NCI-H2171 treated with DMSO at 0.1 percent for 48 hours (cell line): ENCODE measurements at places on chromosomes 11 and 22.
A peak's percentile ranks its signal among the peaks of the same experiment; 100 is the strongest.

DNA sequence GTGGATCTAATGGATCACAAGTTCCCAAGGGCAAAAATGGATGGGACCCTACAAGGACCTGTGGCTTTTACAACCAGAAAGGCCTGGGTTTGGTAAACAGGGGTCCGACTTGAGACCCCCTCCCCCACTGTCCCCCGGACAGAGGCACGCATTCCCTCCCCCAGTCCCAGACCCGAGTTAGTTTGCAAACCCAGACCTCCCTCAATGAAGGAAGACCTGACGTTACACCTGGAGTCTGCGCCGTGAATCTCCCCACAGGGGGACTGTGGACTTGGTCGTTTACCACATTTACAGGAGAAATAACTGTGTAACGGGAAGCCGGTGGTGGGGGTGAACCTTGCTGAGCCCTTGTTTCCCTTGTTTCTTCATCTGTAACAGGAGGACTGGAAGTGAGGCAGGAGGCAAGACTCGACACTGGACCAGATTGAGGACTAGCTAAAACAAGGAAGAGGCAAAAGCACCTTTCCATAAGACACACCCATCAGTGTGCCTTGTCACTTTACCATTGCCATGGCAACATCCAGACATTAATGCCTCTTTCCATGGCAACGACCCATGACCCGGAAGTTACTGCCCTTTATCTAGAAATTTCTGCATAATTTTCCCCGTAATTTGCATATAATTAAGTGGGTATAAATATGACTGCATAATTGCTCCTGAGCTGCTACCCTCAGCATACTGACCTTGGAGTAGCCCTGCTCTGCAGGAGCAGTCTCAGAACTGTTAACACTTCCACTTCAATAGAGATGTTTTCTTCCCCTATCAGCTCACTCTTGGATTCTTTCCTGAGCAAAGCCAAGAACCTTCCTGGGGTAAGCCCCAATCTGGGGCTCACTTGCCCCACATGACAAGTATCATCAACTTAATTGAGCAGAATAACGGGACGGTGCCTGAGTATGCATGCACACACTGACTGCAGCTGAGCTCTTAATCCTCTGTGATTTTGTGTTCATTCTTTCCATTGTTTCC, 25.4 kb downstream of the PDGFB start:
- DNase-seq: no peak

- no peak for DNase-seq
These were observed 1.0 kb downstream of the CTR9 start for GRCh38 chr11:10752061-10752460.

DNA sequence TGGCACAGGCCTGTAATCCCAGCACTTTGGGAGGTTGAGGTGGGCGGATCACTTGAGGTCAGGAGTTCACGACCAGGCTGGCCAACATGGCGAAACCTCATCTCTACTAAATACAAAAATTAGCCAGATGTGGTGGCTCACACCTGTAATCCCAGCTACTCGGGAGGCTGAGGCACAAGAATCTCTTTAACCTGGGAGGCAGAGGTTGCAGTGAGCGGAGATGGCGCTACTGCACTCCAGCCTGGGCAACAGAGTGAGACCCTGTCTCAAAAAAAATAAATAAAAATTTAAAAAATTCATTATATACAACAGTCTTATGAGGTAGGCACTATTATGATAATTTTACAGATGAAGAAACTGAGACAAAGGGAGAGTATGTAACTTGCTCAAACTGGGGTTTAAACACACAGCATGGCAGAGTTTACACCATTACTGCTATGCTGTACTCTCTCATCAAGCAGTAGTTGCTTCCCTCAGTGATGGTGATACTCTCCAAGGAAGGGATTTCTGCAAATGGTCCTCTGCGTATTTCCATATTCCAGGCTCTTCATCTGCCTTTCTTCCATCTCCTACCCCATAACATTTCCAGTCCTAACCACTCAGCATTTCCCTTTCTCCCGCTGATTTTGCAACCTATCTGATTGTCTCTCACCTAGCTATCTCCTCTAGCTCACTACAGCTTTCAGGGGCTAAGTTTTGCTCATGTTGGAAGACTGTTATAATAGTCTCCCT, 95.3 kb downstream of the CCDC83 start:
- DNase-seq: no peak

- peak; percentile 83 for DNase-seq
These were observed 12.2 kb downstream of the KCTD17 start for GRCh38 chr22:37063431-37064420.

DNA sequence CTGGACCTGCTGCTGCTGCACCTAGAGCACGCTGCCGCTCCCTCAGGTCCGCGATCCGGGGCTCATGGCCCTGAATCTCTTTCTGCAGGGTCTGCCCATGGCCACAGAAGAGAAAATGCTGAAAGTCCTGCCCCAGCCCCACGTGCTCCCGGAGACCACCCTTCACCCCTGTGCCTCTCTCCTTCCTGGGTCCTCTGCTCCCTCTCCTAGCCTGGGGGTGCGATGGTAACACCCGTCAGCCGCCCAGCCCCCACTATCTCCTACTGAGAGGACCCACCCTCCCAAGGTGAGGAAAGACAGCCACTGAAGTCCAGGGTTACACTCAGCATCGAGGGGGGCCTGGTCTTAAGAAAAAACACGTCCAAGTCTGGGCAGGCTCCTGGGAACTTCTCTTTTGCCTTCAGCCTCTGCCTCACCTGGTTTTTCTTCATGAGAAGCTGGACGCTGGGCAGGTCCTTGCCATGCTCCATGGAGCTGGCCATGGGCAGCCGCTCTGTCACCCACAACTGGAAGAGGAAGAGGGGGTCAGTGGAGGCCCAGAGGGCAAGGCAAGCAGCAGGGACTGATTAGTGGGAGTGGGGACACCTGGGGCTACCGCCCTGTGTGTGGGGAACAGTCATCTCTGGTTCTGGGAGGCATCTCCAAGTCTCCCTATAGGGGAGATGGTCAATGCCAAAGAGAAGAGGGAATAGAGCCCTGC, 15.8 kb upstream of the RBM4B start:
- DNase-seq: no peak

GRCh38 chr11:35218956-35219355, 80.0 kb downstream of the CD44 start:
- no peak for DNase-seq

DNA sequence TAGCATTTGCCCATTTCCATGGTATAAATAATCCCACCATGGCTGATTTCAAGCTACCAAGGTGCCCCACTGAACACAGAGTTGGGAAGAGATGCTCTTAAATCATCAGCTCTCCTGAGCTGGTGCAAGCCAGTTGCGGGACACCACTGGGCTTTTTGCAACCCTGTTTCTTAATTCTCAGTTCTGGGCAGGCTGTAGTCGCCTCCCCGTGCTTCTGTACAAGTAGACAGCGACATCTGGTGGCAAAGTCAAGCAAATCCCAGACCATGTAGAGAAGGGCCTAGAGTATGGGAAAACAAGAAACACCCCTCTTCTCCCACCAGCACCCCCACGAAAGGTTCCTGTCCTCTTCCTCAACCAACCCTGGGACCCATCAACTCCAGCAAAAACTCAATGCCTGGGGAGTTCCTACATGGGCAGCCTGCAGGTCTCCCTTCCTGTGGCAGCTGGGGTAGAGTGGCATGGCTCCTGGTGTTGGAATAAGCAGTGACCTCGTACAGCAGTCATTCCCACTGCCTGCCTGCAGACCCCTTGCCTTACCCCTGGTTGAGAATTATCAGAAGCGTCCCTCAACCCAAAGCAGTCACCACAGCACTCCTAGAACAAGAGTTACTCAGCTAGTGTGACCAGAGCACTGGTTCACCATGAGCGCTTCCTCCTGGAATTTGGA, 68.4 kb downstream of the IGLL5 start:
- peak; percentile 72 for DNase-seq

DNA sequence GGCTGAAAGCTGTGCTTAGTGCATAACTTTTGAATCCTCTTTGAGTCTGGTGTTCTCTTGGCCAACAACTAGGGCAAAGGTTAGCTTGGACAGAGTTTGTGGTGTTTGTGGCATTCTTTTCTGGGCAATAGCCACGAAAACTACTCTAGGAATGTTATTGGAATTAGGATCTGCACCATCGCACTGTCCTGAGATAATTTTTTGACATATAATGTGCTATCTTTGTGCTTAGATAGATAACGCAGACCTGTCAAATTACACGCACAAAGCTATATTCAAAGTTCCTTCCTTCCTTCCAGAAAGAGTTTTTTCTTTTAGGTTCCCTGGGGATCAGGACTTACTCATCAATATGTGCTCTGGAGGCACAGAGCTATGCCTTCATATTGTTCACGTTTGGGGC, 166.8 kb upstream of the MTMR2 start:
- DNase-seq: no peak

- DNase-seq: no peak
These were observed 810.0 kb downstream of the BRD1 start for GRCh38 chr22:49017482-49018329.

DNA sequence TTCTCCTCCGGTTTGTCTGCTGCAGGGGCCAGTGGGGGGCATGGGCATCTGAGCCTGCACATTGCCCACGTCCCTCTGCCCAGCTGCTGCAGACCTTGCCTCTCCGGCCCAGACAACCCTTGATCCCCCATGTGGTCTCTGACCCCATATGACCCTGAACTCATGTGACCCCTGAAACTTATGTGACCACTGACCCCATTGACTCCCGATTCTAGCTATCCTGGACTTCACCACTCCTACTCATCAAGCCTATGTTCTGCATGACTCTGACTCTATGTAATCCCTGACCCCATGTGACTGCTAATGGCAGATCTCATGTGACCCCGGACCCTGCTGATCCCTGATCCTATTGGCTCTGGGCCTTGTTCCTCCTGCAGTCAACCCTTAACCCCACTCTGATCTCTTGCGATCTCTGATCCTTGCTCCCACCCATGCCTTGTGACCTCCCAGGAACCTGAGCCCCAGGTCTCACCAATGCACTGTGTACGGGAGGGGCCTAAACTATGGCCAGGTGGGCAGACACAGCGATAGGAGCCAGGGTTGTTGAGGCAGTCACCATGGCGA, 5.7 kb downstream of the LTBP3 start:
- no peak for DNase-seq

GRCh38 chr11:73387594-73388264, 11.5 kb downstream of the RELT start:
- no peak for DNase-seq

DNA sequence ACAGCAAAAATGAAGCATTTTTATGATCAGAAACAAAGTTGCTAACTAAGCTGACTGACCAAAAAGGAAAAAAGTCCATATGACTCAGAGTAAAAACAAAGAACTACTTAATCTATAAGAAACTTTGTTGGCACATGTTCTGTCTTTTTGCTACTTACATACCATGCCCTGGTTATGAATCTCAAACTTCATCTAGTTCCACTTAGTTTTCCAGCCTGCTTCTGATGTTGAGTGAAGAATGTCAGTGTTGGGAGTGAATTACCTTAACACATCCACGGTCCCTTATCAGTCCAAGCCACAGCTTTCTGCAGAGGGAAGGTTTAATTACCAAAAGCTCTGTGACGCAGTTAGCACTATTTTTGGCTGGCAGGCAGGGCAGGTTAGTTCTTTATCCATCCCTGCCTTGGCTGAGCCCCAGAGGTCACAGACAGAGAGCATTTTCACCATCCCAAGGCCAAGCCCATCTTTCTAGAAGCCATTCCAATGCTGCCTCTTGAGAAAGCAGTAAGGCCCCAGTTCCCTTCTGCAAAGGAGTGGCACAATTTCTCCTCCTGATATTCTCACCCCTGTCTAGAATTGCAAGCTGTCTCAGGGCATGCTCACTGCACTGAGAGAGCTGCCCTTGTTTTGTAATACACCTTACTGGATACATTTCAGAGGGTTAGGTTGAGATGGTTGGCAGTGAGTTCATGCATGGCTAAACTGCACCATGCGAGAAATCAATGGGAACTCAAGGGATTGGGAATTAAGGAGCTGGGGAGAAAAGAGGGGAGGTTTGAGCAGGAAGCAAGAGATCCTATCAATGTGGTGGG, 67.1 kb downstream of the SLC1A2 start:
- DNase-seq: no peak

GRCh38 chr11:117841551-117842031, 17.0 kb upstream of the FXYD2 start:
- DNase-seq: no peak

- DNase-seq: no peak
These were observed 621.4 kb downstream of the BRD1 start for GRCh38 chr22:49206281-49206680.

DNA sequence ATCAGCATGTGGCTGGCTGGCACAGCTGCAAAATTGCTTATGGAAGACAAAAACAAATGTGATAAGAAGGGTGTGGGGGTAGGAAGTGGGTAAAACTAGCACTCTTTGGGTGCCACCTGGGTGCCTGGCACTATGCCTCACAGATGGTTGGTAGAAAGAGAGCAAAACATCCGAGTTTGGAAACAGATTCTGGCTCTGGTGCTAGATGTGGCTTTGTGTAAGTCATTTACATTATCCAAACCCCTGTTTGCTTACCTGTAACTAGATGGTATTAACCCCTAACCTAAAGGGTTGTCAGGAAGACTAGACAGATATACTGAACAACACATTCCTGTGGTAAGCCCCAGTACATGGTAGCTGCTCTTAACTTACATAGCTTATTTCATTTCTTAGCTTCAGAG, 905.6 kb downstream of the DLG2 start:
- no peak for DNase-seq

GRCh38 chr11:8786933-8787332, 104.3 kb downstream of the RPL27A start:
- DNase-seq: no peak

DNA sequence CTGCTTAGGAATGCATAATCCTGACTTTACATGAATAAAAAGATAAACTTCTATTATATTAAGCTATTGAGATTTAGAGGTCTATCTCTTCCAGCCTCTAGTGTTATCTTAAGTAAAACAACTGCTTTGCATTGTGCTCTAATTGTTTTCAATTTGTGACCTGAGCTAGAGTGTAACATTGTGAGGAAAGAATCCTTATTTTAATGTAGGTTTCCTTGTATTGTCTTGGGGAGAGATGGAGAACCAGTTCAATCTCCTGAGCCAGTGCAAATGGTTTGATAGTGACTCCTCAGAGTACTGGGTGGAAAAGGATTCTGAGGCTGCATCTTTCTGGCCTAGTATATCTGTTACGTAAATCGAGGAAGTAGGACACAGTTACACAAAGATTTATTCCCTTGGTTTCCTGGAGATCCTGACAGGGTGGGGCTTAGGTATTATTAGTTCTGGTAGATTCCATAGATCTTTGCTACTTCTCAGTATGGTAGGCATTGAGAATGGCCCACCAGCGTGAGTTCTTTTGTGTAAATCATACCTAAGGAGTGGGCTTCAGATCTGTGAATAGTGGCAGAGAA, 683.5 kb upstream of the CCDC179 start:
- no peak for DNase-seq

DNA sequence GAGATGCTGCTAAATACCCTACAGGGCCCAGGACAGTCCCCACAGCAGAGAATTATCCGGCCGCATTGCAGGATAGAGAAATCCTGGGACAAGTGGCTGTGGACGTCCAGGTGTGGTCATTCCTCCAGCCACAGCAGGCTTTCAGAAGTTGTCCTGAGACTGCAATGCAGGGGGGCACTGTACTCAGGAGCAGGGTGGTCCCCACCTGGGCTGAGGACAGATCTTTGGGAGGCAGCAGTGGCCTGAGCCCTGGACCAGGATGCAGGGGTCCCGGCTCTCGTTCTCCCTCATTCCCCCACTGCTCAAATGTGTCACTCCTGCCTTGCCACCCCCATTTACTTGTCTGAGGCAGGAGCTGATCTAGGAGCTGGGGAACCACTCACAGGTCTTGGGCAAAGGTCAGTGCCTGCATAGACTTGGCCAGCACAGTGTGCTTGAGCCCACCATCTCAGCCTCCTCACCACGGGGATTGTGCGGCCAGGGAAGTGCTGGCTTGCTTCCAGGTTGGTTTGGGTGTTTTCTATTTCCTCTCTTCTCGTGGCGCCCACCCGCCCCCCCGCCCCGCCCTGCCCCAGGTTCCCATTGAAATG, 15.3 kb downstream of the LINC01488 start:
- no peak for DNase-seq

GRCh38 chr11:76251226-76251575, 44.9 kb upstream of the WNT11 start:
- no peak for DNase-seq
